ENCODE measurements at places on chromosomes 7 and 10.
A peak's percentile ranks its signal among the peaks of the same experiment; 100 is the strongest.

- DNase-seq, result no peak
Measured at GRCh38 chr10:78042752-78043104, 9.1 kb downstream of the RPS24 start.

DNA sequence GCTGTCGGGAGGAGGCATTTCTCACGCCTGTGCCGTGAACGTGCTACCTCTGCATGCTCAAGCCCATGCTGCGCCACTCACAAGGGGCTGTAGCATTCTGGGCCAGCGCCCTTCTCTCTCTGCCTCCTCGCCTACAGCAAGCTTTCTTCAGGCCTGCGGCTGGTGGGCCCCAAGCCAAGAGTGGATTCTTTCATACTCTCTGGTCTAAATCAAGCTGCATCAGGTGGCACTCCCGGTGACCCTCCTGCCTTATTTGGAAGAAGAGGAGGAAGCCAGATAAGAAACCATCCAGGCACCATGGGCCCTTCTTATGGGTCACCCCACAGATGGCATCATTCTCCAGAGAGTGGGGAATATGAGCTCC lies 86.7 kb upstream of the DUSP5 start:
- DNase-seq, result peak; percentile 13

DNA sequence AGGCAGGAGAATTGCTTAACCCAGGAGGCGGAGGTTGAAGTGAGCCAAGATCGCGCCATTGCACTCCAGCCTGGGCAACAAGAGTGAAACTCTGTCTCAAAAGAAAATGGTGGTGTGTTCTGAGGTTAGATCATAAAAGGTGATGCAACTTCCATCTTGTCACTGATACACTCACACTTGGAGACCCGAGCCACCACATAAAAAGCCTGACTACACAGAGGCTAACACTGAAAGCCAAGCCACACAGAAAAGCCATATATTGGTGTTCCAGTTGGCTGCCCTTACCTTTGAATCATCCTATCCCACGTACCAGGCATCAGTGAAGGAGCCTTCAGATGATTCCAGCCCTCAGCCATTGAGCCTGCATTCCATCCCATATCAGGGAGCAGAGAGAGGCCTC lies 4.0 kb downstream of the MORN4 start:
- DNase-seq, result peak; percentile 90

DNA sequence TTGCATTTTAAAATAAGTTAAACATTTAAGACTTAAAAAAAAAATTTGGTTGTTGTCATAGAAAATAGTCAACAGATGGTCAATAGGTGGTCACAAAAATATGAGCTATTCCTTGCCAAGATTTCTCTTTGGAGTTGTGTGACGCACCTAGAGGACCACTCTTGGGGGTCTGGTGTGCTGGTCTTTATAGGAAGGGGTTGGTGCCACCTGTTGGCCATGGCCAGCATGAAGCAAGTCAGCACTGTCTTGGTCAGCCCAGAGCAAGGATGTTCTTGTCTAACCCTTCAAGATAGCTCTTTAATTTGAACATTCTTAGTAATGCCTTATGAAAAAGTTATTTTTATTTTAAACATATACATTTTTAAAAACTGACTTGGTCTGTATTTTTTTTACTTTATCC lies 267.9 kb upstream of the CNTNAP2 start:
- no peak for DNase-seq

- peak; percentile 35 for DNase-seq
Measured at GRCh38 chr7:77940647-77941046, 142.1 kb downstream of the PHTF2 start.

DNA sequence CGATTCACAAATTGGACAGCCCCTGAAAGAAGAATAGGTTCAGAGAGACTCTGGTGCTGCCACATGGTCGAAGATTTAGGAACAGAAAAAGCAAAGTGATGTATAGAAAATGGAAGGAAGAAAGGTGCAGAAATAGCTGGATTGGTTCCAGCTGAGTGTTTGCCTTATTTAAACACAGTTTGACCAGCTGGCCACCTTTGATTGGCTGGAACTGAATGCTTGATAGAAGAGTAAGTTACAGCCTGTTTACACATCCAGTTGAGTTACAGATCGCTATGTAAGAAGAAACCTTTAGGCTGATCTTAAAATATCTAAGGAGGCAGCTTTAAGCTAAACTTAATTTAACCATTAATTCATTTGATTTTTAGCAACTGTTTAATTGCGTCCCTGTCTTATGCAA lies 40.3 kb upstream of the KAT6B start:
- DNase-seq, result no peak

DNA sequence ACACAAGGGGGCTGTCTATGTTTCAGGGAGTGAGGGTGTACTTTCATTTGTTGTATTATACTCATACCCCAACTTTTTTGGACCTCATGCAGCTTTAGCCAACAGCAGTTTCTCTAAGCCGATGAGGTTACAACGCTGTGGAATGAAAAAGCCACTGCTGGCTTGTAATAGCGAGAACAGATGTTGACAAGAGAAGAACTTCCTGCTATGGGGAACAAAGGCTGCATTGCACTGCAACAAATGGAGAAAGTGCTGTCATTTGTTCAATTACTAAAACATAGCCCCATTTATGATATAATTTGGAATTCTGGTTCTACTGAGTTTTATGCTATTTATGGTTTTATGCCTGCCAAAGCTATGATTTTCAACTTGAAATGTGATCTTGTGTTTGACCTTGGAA lies 104.2 kb upstream of the TMEM72 start:
- DNase-seq, result no peak

DNA sequence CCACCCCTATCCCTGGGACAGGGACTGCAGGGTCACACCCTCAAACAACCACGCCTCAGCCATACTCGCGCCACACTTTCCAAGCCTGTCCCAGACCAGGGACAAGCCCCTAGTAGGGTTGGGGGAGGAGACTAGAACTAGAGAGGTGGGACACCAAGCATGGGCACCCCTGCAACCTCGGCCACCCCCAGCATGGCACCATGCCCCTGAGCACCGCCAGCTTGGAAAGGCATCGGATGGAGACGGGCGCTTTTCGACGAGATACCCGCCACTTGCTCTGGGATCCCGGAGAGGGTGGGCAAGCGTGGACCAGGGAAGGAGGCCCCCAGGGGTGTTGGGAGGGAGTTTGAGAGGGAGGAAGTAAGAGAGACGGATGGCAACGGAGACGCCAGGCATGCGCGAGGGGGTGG lies 13.1 kb upstream of the KMT2E start:
- no peak for DNase-seq

- DNase-seq, result no peak
Measured at GRCh38 chr10:121640266-121640665, 42.0 kb upstream of the FGFR2 start.

- no peak for DNase-seq
Measured at GRCh38 chr7:8115547-8116402, 146.2 kb downstream of the ICA1 start.

GRCh38 chr7:128940494-128941322 lies 3.0 kb downstream of the IRF5 start:
- DNase-seq, result no peak

DNA sequence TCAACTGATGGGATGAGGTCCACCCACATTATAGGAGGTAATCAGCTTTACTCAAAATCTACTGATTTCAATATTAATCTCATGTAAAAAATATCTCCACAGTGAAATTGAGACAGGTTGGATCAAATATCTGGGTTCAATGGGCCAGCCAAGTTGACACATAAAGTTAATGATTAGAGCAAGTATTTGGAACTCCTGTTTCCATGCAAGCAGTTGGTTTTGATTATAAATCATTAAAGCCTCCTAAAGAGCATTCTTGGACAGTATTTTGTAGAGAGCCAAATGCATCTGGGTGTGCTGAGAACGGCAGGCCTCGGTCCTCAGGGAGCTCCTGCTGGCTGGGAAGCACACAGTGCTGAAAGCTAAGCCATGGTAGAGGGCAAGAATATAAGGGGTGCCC lies 126.9 kb upstream of the BTBD16 start:
- no peak for DNase-seq

DNA sequence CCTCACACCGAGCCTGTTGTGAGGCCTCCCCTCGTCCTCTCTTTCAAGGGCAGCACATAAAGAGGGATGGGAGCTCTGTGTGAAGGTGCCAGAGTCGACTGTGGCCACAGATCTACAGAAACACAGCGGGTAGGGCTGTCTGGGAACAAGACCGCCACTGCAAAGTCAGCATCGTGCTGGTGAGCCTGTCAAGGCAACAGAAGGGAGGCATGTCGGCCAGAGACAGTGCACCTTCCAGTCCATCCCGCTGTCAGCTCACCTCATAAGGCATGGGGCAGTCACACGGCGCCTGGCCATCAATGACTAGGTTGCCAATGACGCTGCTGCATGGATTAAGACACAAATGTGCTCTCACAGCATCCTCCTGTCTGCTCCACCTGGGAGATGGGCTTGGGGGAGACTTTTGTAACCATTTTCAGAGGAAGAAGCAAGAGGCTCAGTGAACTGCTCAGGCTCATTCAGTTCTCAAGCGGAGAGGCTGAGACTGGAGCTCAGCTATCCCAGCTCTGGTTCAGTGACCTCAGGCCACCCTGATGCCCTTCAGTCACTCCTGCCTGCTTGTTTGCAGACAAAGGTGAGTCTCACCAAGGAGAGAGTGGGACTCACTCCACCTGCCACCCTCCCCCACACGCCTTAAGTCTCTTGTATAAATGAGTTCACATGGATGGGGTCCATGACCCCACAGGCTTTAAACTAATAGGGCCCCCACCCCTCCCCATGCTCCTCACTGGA lies 125.5 kb downstream of the SORBS1 start:
- no peak for DNase-seq

GRCh38 chr10:97256356-97256755 lies 36.1 kb downstream of the ARHGAP19 start:
- DNase-seq, result no peak

DNA sequence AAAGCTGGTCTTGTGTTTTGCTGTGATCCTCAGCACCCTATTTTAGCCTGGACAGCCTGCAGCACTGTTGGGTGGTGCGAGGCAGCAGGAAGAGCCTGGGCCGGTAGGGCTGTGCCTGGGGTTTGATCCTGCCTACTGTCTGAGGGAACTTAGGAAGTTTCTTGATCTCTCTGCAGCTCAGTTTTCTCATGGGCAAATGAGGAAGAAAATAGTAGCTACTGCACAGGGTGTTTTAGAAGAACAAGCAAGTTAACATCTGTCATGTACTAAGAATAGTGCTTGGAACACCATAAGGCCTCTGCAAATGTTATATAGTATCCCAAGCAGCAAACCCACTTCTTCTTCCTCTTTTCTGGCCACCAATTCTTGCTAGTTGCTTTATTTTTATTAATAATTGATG lies 12.0 kb upstream of the AGR2 start:
- no peak for DNase-seq

DNA sequence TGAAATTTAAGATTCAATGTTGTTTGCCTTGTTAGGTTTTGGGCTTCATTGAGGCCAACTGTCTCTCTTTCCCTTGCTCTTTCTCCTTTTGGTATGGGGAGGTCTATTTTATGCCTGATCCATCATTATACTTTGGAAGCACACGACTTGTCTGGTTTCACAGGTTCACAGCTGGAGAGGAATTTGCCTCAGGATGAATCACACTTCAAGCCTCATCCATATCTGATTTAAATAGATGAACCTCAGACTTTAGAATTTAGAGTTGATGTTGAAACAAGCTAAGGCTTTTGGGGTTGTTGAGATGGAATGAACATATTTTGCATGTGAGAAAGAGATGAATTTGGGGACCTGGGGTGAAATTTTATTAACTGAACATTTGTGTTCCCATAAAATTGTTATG lies 150.5 kb upstream of the IGFBP3 start:
- no peak for DNase-seq

GRCh38 chr10:88893611-88894010 lies 13.6 kb downstream of the STAMBPL1 start:
- DNase-seq, result no peak

DNA sequence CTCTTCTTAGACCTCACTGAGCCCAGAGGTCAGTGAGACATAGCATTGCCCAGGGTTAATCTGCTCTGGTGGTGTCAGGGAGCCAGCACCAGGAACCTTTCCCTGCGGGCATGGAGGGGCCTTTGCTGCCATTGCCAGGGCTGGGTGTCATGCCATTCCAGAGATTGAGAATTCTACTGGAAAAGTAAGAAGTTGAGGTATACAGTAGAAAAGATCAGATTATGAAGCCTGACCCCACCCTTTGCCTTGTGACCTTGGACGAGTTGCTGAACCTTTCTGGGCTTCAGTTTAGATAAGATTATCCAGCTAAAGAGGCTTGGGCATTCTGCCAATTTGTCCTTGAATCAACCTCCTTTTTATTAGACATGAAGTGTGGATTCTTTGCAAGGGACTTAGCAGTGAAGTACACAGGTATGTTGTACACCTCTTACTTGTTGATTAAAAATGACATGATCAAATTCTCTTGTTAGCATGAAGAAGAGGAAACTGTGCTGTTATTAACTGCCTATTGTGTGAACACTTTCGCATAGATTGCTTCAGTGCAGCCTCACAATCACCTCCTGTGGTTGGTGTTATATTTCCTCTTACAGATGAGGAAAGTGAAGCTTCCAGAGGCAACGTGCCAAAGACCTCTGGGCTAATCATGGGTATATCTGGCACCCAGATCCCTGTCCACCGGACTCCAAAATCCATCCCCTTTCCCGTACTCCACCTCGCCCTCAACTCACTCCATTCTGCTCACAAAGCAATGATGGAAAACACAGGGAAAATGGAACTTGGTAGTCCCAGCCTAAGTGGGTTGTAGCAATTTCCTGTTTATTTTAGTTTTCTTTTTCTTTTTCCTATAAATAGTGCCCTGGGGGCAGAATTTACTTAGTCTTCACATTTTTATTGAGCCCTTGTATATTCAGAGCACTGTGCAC lies 151.3 kb downstream of the CAMK1D start:
- DNase-seq, result no peak

- DNase-seq, result no peak
Measured at GRCh38 chr7:116573541-116573940, 48.7 kb downstream of the CAV1 start.

DNA sequence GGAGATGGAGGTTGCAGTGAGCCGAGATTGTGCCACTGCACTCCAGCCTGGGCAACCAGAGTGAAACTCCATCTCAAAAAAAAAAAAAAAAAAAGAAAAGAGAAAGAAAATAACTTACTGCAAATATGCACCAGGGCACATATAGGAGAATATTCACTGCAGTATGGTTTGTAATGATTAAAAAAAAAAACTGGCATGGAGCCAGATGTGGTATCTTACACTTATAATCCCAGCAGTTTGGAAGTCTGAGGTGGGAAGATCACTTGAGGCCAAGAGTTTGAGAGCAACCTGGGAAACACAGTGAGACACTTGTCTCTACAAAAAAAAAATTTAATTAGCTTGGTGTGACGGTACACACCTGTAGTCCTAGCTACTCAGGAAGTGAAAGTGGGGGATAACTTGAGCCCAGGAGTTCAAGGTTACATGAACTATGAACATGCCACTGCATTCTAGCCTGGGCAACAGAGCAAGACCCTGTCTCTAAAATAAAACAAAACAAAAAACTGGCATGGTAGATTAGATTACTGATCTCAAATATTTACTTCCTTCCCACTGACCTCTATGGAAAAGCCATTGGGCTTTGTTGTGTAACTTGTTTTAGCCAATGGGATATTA lies 85.6 kb downstream of the MICU1 start:
- no peak for DNase-seq

- DNase-seq, result no peak
Measured at GRCh38 chr7:25735674-25736242, 416.2 kb upstream of the NFE2L3 start.

- DNase-seq, result no peak
Measured at GRCh38 chr10:4678951-4679671, 146.9 kb upstream of the AKR1E2 start.

GRCh38 chr7:103989785-103990767 lies 618 bp upstream of the RELN start:
- no peak for DNase-seq

GRCh38 chr7:33217595-33217994 lies 88.2 kb downstream of the BBS9 start:
- no peak for DNase-seq

GRCh38 chr7:94433224-94433623 lies 38.5 kb downstream of the COL1A2 start:
- no peak for DNase-seq

Data from RCC 7860 (cell line).